ENCODE measurements at places on chromosomes 3 and 15.

DNA sequence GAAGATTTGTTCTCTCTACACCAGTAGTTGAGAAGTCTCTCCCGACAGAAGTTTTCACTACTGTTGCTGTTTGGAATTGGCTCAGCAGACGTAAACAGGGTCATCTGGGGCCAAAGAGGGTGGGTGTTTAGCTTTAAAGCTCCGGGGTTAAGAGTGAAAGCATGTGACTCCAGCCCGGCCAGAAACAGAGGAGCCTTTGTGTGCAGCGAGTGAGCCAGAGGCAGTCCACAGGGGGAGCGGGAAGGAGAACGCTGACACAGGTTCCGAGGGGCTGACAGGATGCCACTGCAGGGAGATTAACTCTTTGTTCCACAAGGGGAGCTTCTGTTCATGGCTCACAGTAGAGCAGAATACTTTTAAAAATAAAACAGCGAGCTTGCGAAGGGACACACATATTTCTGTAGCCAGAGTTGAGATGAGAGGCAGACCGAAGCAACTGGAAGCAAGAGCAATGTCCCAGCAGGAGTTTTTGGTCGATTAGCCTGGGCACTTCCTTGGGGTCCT is 26.9 kb downstream of the BMF start:
- peak overlapping the region; percentile 19 for H3K27ac ChIP-seq
- H3K4me3 ChIP-seq: peak overlapping the region; percentile 41
- peak; percentile 73 for DNase-seq
- peaks cover 11% of the 10 kb centered on the region for H3K4me1 ChIP-seq
- no peaks in the 10 kb centered on the region for H3K36me3 ChIP-seq

- no peak for DNase-seq
- no peaks in the 10 kb centered on the region for H3K4me1 ChIP-seq
- no peak overlapping the region for H3K4me3 ChIP-seq
- H3K36me3 ChIP-seq: peaks cover 30% of the 10 kb centered on the region
- H3K27me3 ChIP-seq: no peaks in the 10 kb centered on the region
These were observed 115.5 kb upstream of the ABHD17C start for GRCh38 chr15:80579611-80580010.

- H3K4me3 ChIP-seq: no peak overlapping the region
- no peak overlapping the region for H3K27ac ChIP-seq
These were observed 70.2 kb downstream of the NMD3 start for GRCh38 chr3:161291191-161291901.

DNA sequence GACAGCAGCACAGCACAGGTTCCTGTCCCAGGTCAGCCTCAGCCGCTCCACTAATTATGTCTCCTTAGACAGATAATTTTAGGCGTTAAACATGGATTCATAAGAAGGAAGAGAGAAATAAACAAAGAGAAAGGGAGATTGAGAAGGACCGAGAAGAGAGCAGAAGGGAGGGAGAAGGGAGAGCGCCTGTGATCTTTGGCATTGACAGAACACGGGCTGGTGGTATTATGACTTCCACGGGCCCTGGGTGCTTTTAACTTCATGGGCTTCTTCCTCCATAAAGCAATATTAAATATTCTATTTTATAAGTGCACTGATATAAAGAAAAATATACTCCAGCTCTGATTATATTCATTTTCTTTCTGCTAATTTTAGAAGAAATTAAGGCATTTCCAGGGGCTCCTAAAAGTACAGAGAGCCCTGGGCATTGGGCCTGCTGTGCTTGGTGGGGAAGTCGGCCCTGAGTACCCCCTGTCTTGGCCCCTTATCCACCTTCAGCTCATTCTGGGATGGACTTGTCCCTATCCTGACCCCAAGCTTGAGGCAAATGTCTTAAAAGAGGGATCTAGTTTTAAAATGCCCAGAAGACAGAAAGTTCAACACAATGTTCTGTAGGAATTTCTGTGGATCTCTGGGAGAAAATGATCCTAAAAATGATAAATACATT is 135.3 kb downstream of the MEX3B start:
- no peaks in the 10 kb centered on the region for H3K4me1 ChIP-seq
- DNase-seq: no peak
- H3K4me3 ChIP-seq: no peak overlapping the region
- H3K36me3 ChIP-seq: no peaks in the 10 kb centered on the region

DNA sequence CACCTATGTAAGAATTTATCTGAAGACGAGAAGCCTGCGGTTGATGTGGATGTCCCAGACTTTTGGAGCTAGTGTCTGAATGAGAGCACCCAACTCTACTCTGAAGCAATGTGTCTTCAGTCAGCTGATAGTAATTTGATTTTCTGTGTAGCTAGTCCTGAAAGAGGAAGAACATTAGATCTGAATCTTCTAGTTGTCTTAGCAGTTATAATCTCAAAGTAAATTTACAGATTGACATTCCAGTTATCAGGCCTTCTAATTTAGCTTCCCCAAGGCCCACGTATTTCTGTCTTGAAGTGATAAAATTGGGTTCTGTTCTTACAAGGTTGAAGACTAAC is 1.5 kb downstream of the TCAIM start:
- peaks cover 10% of the 10 kb centered on the region for H3K4me1 ChIP-seq
- no peaks in the 10 kb centered on the region for H3K36me3 ChIP-seq
- H3K4me3 ChIP-seq: peak overlapping the region; percentile 97

DNA sequence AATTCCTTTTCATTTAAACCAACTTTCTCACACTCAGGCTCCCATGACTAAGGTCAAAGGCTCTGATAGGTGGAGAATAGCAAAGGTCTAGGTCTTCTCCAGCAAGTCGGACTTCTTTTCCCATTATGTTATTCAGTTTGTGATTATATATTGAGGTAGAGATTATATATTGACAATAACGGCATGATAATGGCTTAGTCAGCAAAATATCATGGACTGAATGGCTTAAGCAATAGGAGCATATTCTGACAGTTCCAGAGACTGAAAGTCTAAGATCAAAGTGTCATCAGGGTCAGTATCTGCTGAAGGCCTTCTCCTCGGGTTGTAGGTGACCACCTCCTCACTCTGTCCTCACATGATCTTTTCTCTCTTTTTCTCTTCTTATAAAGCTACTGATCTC is 1251.4 kb downstream of the ROBO1 start:
- H3K4me1 ChIP-seq: no peaks in the 10 kb centered on the region
- no peak for DNase-seq
- H3K4me3 ChIP-seq: no peak overlapping the region
- no peak overlapping the region for H3K27ac ChIP-seq

DNA sequence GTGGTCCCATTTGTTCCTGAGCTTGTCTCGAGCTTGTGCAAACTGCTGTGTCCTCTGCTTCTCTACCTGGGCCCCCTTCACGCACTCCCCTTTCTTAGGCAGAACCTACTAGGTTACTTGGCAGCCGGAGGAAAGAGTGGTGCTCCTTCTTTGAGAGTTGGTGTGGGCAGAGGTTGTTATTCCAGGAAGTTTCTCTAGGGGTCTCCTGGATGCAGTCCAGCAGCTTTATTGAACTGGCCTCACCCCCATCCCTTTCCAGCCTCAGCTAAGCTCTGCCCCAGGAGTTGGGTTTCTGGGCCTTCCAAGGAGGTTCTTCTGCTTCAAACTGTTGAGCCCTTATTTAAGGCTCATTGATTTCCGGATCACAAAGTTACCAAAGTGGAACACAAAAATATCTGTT is 103.2 kb downstream of the C3orf70 start:
- DNase-seq: no peak
- H3K4me1 ChIP-seq: peaks cover 4% of the 10 kb centered on the region
- peaks cover 2% of the 10 kb centered on the region for H3K36me3 ChIP-seq

GRCh38 chr3:152252755-152253154 is 16.0 kb upstream of the MBNL1 start:
- H3K4me1 ChIP-seq: peaks cover 1% of the 10 kb centered on the region
- H3K36me3 ChIP-seq: no peaks in the 10 kb centered on the region
- H3K4me3 ChIP-seq: no peak overlapping the region
- H3K27ac ChIP-seq: no peak overlapping the region
- DNase-seq: no peak

- H3K4me1 ChIP-seq: peaks cover 19% of the 10 kb centered on the region
- peak; percentile 90 for DNase-seq
- no peaks in the 10 kb centered on the region for H3K27me3 ChIP-seq
- H3K4me3 ChIP-seq: no peak overlapping the region
- no peak overlapping the region for H3K27ac ChIP-seq
- no peaks in the 10 kb centered on the region for H3K36me3 ChIP-seq
These were observed 48.2 kb upstream of the TEX264 start for GRCh38 chr3:51622868-51623267.

DNA sequence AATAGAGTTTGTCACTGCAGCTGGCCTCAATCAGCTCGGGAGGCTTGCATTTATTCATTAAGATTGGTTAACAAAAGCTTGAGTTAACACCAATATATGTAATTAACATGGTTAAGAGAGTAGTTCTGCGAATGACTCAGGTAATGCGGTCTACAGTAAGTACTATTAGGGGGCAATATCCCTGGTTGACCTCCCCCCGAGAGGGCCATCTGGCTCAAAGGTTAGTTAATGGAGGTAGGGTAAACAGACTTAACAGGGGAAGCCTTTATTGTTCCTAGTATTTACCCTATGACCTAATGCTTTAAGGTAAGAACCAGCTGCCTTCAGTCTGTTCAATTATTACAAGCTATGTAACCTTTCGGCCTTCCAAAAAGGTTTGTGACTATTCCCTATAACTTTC is 403.3 kb upstream of the SGO1 start:
- no peak overlapping the region for H3K27ac ChIP-seq
- DNase-seq: no peak
- no peaks in the 10 kb centered on the region for H3K4me1 ChIP-seq
- H3K36me3 ChIP-seq: no peaks in the 10 kb centered on the region
- H3K4me3 ChIP-seq: no peak overlapping the region

DNA sequence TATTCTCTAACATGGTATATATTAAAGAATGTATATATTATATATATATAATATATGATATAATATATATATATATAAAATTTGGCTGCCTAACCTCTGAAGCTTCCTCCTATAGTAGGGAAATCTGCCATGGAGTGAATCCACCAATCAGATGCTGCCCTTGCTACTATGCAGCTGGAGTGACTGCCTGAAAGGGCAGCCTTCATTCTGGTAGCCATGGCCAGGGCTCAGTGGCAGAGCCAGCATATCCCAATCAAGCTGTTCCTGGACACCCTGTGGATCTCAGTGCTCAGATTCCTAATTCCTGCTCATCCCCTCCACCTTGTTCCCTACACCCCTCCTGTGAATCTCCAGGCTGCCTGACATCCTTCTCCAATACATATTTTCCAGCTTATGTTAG is 2.2 kb upstream of the SH3GL3 start:
- no peaks in the 10 kb centered on the region for H3K36me3 ChIP-seq
- no peak for DNase-seq
- H3K4me3 ChIP-seq: no peak overlapping the region

DNA sequence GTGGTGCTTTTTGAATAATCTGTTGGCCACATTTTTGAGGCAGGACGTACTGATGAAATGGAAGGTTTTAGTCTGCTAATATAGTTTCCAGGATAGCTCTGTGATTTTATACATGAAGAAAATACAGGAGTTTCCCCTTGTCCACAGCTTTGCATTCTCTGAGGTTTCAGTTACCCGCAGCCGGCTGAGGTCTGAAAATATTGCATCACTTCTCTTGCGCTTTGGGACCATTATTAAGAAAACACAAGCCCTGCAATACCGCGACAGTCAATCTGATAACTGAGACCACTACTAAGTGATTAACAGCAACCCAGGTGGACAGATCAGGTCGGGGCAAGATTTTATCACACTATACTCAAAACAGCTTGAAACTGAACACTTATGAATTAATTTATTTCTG is 33.0 kb downstream of the BLM start:
- peak; percentile 43 for DNase-seq
- no peak overlapping the region for H3K4me3 ChIP-seq
- H3K36me3 ChIP-seq: no peaks in the 10 kb centered on the region

- H3K4me1 ChIP-seq: no peaks in the 10 kb centered on the region
- H3K27ac ChIP-seq: no peak overlapping the region
- DNase-seq: no peak
- H3K36me3 ChIP-seq: no peaks in the 10 kb centered on the region
- no peak overlapping the region for H3K4me3 ChIP-seq
These were observed 337.6 kb downstream of the EFHB start for GRCh38 chr3:19596408-19596807.

DNA sequence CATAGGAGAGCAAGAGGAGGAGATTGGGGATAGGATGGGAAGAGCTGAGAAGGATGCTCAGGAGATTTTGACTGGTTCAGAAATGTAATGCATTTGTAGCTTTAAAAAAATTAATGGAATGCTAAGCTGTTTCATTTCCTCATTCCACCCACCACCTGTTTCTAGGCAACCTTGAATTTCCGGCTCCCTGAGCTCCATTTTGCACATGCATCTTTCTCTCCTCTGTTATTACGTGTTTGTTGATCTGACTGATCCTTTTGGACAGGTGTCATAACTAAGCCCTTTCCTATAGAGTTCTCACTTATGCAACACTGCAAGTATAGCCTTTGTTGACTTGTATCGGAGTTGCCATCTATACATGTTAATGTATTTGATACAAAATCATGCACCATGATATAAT is 4.3 kb downstream of the TMPRSS7 start:
- H3K27me3 ChIP-seq: no peaks in the 10 kb centered on the region
- H3K36me3 ChIP-seq: no peaks in the 10 kb centered on the region
- no peaks in the 10 kb centered on the region for H3K4me1 ChIP-seq
